ENCODE measurements at places on chromosomes 7 and 10. TPM values are rescaled to one million over a fixed set of nuclear protein-coding genes. Genes with fewer than 3 reads are reported as not detected.

DNA sequence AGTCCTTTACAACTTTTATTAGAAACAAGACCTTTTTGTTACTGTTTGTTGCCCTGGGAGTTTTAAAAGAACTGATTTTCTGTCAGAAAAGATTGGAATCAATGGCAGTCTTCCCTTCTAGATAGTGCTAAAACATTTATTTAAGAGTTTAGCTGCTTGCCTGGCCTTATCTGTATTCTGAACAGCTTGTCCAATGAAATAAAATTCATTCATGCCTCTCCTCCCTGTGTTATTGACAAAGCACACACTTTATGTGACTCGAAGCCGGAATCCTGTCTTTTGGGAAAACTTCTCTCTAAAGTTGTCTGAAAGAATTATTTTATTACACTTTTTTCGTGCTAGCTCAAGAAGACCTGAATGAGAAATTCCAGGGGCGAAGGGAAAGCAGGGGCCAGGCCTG, 992.5 kb downstream of the TYW1 start:
- H3K36me3 ChIP-seq: no peaks in the 10 kb centered on the region
- H3K27ac ChIP-seq: no peak overlapping the region
- no peak overlapping the region for H3K4me3 ChIP-seq
- H3K27me3 ChIP-seq: peaks cover 4% of the 10 kb centered on the region
- no peak for DNase-seq

DNA sequence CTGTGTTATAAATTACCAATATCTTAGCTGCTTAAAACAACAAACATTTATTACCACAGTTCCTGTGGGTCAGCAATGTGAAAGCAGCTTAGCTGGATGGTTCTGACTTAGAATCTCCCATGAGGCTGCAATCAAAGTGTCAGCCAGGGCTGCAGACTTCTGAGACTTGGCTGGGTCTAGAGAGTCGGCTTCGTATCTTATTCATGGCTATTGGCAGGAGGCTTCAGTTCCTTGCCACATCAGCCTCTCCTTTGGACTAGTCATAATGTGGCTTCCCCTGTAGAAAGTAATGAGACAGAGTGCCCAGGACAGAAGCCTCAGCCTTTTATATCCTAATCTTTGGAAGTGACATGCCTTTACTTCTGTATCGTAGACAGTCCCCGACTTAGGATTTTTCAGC, 27.3 kb downstream of the RALA start:
- no peaks in the 10 kb centered on the region for H3K4me1 ChIP-seq
- no peaks in the 10 kb centered on the region for H3K27me3 ChIP-seq
- no peak for DNase-seq
- no peak overlapping the region for H3K27ac ChIP-seq
- peaks cover 3% of the 10 kb centered on the region for H3K36me3 ChIP-seq

DNA sequence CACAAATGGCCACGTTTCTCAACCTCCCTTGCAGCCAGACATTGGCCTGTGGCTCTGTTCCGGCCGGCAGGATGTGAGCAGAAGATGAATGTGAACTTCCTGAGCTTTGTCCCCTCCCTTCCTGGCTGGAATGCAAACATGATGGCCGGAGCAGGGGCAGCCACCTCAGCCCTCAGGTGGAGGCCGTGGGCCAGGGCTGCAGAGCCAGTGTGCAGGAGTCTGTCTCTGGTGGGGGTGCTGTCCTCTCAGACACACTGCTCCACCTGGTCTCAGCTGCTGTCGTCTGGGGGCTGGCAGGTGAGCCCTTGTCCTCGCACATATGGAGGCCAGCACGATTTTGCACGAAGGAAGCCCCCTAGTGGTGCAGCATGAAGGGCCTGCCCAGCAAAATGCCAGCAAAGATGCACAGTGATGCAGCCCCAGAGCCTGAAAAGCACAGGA, 25.3 kb upstream of the PWWP2B start:
- no peaks in the 10 kb centered on the region for H3K36me3 ChIP-seq
- H3K27me3 ChIP-seq: no peaks in the 10 kb centered on the region
- no peak overlapping the region for H3K4me3 ChIP-seq

DNA sequence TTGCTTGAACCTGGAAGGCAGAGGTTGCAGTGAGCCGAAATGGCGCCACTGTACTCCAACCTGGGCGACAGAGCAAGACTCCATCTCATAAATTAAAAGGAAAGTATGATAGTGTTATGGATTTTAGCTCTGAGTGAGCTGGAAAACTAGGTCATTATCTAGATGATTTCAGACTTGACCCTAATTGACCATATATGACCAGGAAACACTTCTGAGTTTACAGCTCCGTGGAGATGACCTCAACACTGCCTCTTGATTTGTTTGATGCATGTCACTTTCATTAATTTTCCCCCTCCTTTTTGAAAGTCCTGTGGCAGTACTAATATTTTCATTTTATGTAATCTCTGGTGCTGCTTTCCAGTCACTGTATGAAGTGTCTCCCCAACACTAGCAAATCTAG, 7.8 kb upstream of the SEC61A2 start:
- peaks cover 21% of the 10 kb centered on the region for H3K36me3 ChIP-seq
- H3K4me3 ChIP-seq: no peak overlapping the region
- no peak for DNase-seq

- H3K4me3 ChIP-seq: no peak overlapping the region
- no peaks in the 10 kb centered on the region for H3K4me1 ChIP-seq
- H3K27ac ChIP-seq: no peak overlapping the region
- no peaks in the 10 kb centered on the region for H3K27me3 ChIP-seq
Measured at GRCh38 chr10:86905429-86905828, 52.0 kb downstream of the MMRN2 start.

- no peak overlapping the region for H3K4me3 ChIP-seq
- DNase-seq: no peak
- H3K36me3 ChIP-seq: no peaks in the 10 kb centered on the region
- no peaks in the 10 kb centered on the region for H3K4me1 ChIP-seq
Measured at GRCh38 chr10:6907877-6908530, 327.9 kb upstream of the PRKCQ start.

DNA sequence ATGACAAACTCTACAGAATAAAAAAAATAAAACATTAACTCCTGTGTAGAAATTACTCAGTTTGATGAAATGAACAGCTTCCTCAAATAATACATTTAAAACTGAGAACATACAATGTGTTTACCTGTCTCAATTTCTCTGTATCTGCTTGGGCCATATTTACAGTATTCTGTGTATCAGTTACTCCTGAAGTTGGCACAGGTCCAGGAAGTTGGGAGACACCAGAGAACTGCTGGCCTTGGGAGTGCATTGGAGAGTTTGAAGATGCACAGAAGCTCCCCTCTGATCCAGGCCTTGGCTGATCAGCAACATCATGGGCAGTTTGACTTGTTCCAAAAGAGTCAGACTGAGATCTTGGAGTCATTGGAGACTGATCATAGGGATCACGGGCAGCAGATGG, 155.1 kb downstream of the GALNT11 start:
- no peaks in the 10 kb centered on the region for H3K4me1 ChIP-seq
- H3K4me3 ChIP-seq: no peak overlapping the region
- no peaks in the 10 kb centered on the region for H3K27me3 ChIP-seq
- no peak overlapping the region for H3K27ac ChIP-seq
- peak; percentile 43 for DNase-seq

DNA sequence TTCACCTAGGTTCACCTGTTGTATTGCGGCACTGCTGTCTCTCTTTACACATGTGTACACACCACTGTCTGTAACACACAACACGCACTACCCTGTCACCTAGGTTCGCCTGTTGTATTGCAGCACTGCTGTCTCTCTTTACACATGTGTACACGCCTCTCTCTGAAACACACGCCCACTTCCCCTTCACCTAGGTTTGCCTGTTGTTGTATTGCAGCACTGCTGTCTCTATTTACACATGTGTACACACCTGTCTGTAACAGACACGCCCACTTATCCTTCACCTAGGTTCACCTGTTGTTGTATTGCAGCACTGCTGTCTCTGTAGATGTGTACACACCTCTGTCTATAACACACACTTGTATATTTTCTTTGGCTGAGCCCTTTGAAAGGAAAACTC, 51.5 kb downstream of the WDR37 start:
- H3K36me3 ChIP-seq: peaks cover 4% of the 10 kb centered on the region
- H3K27ac ChIP-seq: no peak overlapping the region
- no peaks in the 10 kb centered on the region for H3K4me1 ChIP-seq
- no peak overlapping the region for H3K4me3 ChIP-seq
- no peak for DNase-seq

PON3 gene
- not detected for total RNA-seq

SLC16A9 gene
- 1.5 TPM for total RNA-seq

FAM13C gene
- total RNA-seq: 1.1 TPM

PVRIG gene
- total RNA-seq: not detected

GATA3 gene
- 0.53 TPM for total RNA-seq
